ENCODE measurements at places on chromosomes 1 and 21.

GRCh38 chr1:165063181-165063965 lies 293.1 kb downstream of the LMX1A start:
- no peak for DNase-seq

DNA sequence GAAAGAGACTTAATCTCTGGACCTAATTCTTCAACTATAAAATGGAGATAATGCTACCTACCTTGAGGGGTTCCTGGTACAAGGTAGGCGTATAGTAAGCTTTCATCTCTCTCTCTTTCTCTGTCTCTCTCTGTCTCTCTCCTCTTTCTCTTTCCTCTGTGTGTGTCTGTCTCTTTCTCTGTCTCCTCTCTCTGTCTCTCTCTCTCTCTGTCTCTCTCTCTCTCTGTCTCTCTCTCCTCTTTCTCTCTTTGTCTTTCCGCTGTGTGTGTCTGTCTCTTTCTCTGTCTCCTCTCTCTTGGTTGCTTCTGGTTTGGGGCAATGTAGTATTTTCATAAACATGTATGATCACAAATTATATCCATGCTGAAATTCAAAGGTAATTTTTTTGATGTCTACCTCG lies 76.1 kb upstream of the UBE2U start:
- DNase-seq, result no peak

DNA sequence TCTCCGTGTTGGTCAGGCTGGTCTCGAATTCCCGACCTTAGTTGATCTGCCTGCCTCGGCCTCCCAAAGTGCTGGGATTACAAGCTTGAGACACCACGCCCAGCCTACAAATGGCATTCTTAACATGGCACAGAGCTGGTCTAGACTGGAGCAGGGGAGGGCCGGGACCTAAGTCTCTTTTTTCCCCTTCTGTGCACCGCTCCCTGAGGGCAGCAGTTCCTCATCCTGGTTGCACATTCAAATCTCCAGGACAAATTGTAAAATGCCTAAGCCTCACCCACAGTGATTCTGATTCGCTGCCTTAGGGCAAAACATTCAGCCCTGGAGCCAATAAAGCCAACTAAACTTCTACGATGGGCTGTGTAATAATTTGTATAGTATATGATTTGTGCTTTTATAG lies 10.1 kb upstream of the AVPR1B start:
- no peak for DNase-seq

GRCh38 chr1:172483448-172483847 lies 39.6 kb upstream of the PIGC start:
- no peak for DNase-seq

- DNase-seq, result no peak
Observed at GRCh38 chr1:28195780-28196179, 19.3 kb upstream of the PTAFR start.

- no peak for DNase-seq
Observed at GRCh38 chr21:46171585-46171984, 12.7 kb downstream of the SPATC1L start.

DNA sequence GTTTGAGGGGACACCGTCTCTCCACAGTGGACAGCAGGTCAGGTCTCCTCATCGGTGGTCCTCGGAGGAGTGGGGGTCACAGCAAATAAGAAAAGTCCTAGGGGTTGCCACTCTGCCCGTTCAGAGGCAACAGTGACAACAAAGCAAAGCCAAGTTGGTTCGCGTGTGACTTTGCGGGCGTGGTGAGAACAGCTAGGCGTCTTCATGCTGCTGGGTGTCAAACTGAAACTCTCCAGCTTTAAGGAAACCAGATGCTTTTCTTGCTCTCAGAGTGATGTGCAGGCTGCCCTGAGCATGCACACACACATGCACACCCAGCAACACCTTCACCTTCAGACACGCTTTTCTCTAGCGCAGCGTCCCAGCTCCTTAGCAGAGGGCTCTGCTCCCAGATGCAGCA lies 70.1 kb upstream of the ARHGEF16 start:
- no peak for DNase-seq

DNA sequence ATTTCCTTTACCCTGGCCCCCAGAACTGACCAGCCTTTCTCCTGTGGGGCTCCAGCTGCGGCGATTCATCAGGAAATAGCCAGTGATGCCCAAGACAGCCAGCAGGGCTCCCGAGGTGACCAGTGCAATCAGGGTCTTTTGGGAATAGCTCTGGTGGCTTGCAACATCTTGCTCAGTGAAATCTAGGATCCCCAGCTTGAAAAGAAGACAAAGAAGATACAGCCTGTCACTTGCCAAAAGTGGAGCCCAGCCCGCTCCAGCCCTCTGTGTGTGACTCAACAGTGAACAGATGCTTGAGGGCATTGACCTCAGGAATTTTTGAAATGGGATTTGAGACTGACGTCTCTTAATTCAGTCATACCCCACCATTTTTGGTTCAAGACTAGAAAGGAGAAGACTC lies 22.3 kb downstream of the CD34 start:
- no peak for DNase-seq

GRCh38 chr1:3776231-3776961 lies 3.8 kb downstream of the SMIM1 start:
- no peak for DNase-seq

GRCh38 chr1:37868466-37868865 lies 9.1 kb upstream of the MTF1 start:
- DNase-seq, result no peak

- no peak for DNase-seq
Observed at GRCh38 chr1:220032911-220033310, 13.4 kb downstream of the EPRS1 start.

DNA sequence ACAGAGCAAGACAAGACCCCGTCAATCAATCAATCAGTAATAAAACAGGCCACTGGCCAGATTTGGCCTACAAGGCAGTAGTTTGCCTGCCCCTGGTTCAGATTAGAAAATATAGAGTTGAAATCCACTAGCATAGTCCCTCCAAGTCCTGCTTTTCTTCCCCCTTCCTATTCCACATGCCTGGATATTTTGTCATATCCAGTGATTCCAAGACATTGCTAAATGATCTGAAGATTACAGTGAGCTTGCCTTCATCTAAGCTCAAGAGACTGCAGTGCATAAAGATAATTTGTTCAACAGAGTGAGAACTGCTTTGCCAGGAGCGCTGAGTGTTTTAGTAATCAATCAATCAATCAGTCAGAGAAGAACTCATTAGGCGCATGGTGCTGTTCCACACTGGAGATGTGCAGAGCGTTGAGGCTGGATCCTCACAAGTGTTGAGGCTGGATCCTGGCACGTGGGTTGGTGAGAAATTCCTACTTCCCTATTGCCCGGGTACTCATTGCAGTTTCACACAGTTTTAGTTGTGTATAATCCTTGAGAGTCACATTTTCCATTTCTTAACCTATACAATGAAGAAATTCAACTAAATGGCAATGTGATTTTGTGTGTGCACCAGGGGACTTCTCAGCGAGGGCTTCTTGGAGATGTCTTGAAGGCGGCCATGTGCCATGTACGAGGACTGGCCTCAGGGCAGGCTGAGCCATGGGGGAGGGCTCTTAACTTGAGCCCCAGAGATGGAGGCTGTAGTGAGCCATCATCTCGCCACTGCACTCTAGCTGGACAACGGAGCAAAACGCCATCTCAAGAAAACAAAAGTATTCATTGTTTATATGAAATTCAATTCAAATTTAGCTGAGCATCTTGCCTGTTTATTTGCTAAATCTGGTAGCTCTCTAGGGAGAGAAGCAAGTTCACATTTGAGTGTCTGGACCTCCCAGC lies 76.3 kb downstream of the TOMM20 start:
- DNase-seq, result no peak

- no peak for DNase-seq
Observed at GRCh38 chr1:200351826-200352549, 57.8 kb downstream of the ZNF281 start.

DNA sequence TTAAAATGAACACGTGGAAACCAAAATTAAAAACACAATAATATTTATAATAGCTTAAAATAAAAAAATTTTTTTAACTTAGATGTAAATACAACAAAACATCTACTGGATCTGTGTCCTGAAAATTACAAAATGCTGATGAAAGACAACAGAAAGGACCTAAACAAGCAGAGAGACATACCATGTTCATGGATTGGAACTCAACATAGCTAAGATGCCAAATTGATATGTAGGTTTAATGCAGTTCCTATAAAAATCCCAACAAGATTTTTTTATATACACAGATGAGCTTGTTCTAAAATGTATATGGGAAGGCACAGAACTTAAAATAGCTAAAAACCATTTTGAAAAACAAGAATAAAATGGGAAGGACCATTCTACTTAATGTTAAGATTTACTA lies 81.4 kb downstream of the TRIM11 start:
- DNase-seq, result no peak

GRCh38 chr1:88302843-88303486 lies 381.1 kb upstream of the PKN2 start:
- no peak for DNase-seq

DNA sequence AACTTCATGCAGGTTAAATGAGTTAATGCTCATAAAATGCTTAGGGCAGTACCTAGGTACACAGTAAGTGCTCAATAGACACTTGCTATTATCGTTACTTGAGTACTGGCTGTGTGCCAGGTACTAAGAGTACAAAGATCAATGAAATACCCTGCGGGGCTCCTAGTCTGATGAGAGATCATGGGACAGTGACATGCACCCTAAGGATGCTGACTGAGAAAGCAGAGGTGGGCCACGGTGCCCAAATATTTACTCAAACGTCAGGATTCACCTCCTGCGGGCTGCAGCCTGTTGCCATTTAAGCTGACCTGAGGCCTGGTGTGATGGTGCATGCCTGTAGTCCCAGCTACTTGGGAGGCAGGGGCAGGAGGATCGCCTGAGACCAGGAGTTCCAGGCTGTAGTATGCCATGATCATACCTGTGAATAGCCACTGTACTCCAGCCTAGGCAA lies 19.8 kb upstream of the LUZP1 start:
- DNase-seq, result no peak

- DNase-seq, result no peak
Observed at GRCh38 chr1:34889705-34890104, 30.2 kb upstream of the SMIM12 start.

DNA sequence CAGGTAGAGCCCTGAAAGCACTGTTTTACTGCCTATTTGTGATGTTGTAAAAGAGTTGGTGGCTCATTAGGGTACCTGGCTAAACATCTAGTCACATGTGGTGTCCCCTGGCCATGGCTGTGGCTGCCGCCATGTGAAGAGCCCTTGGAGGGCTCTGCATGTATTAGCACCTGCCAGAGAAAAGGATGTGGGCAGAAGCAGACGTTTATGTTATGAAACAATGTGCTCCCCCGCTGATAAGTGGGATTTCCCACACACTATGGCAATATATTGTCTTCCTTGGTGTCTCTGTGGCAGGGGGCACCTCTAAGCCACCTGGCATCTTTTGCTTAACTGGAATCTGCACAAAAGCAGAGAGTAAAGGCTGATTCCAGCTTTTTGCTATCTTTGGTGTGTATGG lies 9.6 kb downstream of the TENT5C start:
- DNase-seq, result no peak

- no peak for DNase-seq
Observed at GRCh38 chr1:109138358-109138757, 24.4 kb downstream of the ELAPOR1 start.

GRCh38 chr1:19620786-19621185 lies 23.3 kb upstream of the NBL1 start:
- DNase-seq, result no peak

GRCh38 chr1:53327182-53327913 lies 522 bp downstream of the LRP8 start:
- peak; percentile 38 for DNase-seq

GRCh38 chr1:179952186-179952585 lies 2.4 kb upstream of the CEP350 start:
- DNase-seq, result no peak

- DNase-seq, result no peak
Observed at GRCh38 chr1:192927496-192927895, 118.7 kb downstream of the RGS2 start.

GRCh38 chr1:86748622-86749373 lies 44.4 kb downstream of the SH3GLB1 start:
- DNase-seq, result no peak

DNA sequence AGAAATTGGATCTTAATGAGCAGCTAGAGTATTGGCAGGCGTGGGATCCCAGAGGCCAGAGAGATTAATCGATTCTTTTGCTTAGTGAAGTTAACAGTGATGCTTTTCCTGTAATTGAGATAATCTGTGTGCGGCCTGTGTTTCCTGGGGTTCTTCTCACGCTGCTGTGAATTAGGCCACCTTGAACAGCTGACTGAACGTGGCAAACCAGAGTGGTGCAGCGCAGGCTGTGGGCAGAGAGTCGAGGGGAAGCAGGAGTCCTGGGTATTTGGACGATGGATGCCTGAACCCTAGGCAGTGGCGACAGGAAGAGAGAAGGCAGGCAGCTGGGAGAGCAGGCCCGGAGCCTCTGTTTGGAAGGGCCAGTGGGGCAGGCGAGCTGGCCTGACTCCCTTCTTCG lies 51.7 kb downstream of the RYR2 start:
- DNase-seq, result no peak

DNA sequence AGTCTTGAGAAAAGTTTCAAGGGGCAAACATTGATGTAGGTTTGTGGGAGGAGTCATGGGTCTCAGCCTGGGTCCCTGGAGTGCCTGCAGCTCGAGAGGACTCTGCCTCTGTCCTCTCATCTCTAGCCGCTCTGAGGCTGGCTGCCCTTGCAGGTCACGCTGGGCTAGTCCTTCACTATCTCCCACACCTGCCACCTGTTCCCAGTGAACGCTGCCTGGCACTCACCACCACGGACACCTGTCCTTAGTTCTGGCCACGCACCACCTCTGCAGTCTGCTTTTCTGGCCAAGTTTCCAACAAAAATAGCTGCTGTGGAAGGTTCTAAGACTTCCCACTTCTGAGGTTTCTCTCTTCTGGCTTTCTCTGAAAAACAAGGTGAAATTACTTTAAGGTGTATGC lies 52.5 kb downstream of the SH3BGR start:
- DNase-seq, result no peak

- no peak for DNase-seq
Observed at GRCh38 chr1:159532922-159533321, 2.9 kb downstream of the OR10J5 start.

DNA sequence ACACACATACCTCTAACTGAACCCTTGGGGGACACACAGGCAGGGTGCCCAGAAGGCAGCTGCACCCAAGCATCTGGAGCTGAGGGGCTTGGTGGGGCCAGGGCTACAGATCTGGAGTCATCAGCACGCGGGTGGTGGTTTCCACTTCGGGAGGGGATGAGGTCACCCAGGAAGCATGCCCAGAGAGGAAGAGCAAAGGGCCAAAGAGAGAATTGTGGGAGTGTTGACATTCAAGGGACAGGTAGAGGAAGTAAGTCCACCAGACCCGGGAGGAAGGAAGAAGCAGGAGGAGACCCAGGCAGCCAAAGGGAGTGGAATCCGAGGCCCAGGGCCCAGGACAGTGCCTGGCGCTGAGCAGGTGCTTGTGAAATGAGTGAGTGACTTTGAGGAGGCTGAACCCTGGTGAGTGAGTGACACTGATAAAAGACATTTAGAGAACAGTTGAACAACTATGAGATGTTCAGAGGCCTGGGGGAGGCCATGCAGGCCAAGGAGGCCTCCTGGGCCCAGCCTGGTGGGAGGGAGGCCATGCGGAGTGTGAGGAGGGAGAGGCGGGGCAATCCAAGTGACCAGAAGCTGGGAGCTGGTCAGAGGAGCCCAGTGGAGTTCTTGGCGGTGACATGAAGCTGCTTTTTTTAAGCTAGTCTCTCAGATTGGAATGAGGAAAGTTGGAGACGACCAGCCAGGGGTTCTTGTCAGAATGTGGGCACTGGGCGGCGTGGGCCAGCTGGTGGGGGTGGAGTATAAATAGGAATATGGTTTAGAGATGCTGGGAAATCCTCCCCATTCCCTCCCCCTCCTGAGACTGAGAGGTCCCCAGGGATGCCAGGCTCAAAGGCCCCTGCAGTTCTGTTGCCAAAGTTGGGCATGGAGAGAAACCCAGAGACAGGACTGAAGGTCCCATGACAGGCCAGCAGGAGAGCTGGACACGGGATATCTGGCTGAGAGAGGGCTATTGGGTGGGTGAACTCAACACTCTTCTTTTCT lies 7.9 kb downstream of the CDK18 start:
- no peak for DNase-seq
